HepG2 (cell line): ENCODE measurements at places on chromosomes 16 and 17.

- no peak for DNase-seq
These were observed 322.0 kb downstream of the MAF start for GRCh38 chr16:79278506-79278905.

DNA sequence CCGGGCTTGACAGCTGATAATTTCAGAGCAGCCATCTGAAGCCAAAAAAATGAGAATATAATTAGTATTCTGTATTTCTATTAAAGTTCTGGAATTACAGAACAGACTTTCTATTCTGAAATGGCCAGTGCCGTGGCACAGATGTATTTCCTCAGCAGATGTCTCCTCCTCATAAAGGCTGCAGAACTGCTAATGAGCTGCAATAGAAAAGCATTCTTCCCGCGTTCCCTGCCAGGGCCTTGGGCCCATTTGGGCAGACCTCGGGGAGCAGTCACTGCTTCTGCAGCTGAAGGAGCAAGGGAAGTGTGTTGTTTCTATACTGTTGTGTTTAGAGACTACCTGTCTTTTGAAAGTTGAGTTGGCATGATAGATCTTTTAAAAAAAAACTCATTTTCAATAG is 152.6 kb upstream of the CACNG5 start:
- no peak for DNase-seq

DNA sequence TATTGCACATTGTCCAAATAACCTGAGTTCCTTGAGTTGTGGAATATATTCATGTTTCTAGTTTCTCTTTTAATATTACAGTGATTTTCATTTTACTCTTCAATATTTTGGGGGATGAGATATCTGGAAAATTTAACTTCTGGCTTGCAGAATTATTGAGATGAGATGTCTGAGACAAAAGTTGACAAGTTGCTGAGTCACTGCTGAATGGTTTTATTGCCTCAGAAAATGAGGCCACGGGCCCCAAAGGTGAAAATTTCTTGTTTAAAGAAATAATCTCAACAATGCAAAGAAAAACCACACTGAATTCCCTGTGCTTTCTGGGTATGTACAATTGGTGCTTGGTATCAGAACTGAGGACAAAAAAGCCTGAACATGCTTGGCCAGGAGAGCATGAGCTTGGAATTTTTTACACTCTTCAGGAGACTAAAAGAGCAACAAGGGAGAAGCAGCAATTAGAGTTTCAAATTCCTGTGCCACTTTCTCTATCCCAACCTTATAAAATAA is 129.2 kb upstream of the TOM1L1 start:
- DNase-seq, result no peak

- DNase-seq, result peak; percentile 92
These were observed 19.9 kb downstream of the CEP295NL start for GRCh38 chr17:78883089-78883532.

GRCh38 chr16:28166394-28167208 is 45.2 kb downstream of the XPO6 start:
- peak; percentile 52 for DNase-seq

- DNase-seq, result no peak
These were observed 62.9 kb downstream of the IL21R start for GRCh38 chr16:27464626-27465482.
